ENCODE measurements at places on chromosomes 12 and 14.

GRCh38 chr12:114711689-114712152 is 27.7 kb upstream of the TBX3 start:
- DNase-seq, result no peak

DNA sequence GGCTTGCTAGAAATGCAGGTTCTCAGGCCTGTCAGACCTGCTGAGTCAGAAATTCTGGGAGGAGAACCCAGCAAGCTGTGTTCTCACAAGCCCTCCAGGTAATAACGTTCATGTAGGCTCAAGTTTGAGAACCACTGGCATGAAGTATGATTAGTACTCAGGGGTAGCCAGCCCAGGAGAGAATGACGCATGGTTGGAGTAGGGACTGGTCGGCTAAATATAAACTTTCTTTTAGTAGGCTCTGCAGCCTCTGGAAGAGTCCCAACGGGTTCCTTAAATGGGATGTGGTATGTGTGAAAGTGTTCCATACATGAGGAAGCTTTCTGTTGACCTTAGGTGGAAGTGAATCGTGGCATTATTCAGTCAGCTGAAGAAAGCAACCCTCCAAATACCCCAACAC is 209.3 kb downstream of the SLC41A2 start:
- peak; percentile 7 for DNase-seq

DNA sequence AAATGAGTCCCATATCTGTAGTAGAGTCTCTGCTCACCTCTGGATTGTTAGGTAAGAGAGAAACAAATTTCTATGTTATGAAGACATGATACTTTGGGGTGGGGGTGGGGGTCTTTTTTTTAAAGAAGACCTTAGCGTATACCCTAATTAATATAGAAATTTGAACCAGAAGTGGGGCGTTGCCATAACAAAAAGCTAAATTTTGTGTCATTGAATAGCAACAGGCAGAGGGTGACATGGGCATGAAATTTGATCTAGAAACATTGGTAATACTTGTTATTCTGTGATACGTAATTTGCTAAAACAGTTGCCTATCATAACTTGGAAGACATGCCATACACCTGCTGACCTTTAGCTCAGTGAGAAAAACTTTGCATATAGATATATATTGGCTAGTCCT is 92.3 kb upstream of the SLC38A2 start:
- no peak for DNase-seq

DNA sequence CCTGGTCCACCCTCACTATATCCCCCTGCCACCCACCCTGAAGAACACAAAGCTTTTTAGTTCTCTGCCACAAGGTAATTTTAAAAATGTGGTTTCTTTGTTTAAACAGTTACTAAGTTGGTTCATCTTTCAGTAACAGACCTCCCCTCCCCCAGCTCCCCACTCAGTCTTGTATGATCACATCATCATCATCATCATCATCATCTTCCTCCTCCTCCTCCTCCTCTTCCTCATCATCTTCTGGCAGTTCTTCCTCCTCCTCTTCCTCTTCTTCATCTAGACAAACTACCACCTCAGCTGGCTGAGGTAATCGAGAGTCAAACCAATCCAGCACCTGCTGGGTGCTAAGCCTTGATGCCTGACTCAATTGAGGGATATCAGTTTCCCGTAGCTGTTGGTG is 10.5 kb downstream of the HOMEZ start:
- DNase-seq, result no peak

DNA sequence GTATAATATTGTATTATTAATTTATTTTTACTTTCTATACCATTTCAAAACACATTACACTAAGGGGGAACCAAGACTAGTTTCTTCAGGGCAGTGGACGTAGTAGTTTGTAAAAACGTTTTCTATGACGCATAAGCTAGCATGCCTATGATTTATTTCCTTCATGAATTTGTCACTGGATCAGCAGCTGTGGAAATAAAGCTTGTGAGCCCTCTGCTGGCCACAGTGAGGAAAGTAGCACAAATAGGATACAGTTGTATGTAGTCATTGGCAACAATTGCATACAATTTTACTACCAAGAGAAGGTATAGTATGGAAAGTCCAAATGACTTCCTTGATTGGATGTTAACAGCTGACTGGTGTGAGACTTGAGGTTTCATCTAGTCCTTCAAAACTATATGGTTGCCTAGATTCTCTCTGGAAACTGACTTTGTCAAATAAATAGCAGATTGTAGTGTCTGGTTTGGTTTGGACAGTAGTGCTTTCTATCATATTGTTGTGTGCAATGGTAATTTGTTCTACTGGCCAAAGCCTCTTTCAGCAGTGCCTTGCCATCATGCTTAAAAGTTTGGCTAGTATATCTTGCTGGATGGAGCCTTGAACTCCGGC is 24.3 kb upstream of the PLEKHD1 start:
- peak; percentile 85 for DNase-seq

DNA sequence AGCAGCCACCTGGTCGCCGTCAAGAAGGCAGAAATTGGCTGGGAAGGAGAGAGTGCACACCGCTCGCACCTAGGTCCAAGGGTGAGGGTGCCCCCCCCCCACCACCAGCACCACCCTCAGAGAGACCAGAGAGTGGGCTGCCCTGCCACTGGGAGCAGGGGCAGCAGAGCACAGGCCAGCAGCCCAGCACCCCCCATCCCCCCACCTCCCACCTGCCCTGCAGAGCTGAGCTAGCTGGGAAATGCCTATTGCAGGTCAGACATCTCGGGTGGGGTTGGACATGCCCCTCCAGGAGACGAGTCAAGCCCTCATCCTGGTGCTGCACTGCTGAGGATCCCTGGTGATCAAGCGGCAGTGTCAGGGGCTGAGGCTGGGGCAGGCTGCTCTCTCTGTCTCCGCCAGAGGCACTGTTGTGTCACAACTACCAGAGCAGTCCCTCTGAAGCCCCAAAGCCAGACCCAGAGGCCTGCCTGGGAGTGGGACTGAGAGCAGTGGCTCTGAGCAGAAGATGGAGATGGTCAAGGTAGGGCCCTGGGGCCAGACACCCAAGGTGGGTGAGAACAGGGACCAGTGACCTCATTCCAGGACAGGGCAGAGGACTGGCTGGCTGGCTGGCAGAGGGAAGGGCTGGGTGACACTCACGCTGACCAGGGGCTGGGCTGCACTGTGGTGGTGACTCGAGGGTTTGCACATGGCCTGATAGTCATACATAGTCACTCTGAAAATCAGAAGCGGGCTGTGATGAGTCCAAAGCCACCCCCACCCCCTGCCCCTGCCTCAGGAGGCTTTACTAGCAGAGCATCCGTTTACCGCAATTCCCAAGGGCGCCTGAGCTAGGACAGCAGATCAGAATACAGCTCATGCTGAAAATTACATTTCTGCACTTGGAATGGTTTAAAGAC is 19.7 kb upstream of the LRTM2 start:
- DNase-seq, result no peak

DNA sequence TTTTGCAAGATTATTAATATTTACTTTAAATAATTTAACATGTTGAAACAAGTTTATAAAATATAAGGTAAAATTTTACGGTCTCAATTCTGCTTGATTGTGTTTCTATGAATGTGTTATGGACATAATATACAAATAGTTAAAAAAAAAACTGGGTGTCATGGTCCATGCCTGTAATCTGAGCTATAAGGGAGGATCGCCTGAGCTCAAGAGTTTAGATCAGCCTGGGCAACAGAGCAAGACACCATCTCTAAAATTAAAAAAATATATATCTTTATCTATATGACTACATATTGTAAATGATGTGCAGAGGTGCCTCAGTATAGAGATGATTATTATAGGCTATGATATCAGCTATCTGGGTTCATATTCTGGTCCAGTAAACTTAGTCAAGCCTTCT is 9.9 kb downstream of the PAPOLA start:
- no peak for DNase-seq

DNA sequence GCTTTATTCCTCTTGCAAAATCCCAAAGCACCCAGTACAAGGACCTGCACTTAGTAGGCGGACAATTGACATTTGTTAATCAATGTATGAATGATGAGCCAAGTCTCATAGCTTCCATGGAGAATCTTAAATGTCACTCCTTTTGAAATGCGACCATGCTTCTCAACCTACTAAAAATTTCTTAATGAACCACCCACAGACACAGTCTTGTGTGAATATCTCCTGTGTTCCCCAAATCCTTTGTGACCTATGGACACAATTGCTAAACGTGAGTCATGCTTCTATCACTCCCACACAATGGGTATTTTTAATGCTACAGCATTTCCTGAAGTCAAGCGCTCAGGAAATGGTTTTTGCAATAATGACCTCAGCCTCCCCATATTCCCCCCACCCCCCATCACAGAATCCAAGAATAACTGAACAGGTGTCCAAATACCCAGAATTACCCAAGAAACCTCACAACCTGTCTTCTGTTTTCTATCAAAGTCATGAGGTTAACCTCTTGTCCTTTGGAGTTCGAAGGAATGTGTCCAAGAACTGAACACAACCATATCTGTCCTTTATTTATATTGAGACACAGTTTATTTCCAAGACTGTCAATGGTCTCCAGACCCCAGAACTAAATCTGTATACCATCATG is 163.6 kb upstream of the PLEKHG7 start:
- peak; percentile 56 for DNase-seq

DNA sequence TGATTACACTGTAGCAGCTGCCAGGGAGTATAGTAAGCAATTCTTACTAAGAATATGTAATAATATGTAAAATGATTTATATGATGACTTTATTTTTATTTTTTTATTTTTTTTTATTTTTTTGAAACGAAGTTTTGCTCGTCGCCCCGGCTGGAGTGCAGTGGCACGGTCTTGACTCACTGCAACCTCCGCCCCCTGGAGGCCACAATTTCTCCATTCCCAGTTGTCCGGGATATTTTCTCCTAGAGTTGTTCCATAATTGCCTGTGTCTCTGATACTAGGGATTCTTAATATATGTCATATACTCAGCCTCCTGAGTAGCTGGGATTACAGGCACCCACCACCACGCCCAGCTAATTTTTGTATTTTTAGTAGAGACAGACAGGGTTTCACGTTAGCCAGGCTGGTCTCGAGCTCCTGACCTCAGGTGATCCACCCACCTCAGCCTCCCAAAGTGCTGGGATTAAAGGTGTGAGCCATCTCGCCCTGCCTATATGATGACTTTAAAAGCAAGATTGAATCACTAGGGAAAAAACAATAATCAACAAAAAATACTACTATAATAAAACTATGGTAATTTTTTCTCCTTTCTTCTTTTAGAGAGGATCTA is 12.2 kb upstream of the ITPR2 start:
- peak; percentile 56 for DNase-seq

- peak; percentile 23 for DNase-seq
These were observed 1.7 kb upstream of the EIF4B start for GRCh38 chr12:53004582-53004981.

GRCh38 chr12:124765581-124766489 is 97.8 kb downstream of the SCARB1 start:
- peak; percentile 34 for DNase-seq

DNA sequence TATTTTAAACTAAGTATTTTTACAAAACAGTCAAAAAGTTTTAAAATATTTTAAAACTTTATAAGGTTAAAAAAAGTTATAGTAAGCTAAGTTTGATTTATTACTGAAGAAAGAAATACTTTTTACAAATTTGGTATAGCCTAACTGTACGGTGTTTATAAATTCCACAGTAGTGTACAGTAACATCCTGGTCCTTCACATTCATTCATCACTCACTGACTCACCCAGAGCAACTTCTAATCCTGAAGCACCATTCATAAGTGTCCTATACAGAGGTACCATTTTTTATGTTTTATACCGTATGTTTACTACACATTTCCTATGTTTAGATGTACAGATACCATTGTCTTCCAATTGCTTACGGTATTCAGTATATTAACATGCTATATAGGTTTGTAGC is 170.0 kb downstream of the KLHL28 start:
- no peak for DNase-seq

GRCh38 chr12:48005001-48005749 is 899 bp upstream of the COL2A1 start:
- DNase-seq, result no peak

DNA sequence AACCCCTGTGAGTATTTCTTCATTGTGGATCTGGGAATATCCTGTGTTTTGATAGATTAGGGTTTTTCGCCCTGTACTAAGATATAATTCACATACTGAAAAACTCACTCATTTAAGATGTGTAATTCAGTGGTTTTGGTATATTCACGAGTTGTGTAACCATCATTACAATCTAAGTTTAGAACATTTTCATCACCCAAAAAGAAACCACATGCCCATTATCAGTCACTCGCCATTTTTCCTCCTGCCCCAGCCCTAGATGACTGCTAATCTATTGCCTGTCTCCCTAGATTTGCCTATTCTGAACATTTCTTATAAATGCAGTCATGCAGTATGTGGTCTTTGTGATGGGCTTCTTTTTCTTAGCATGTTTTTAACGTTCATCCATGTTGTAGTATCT is 67.9 kb upstream of the ATF1 start:
- DNase-seq, result no peak

GRCh38 chr12:24979976-24980730 is 31.3 kb upstream of the BCAT1 start:
- DNase-seq, result no peak

DNA sequence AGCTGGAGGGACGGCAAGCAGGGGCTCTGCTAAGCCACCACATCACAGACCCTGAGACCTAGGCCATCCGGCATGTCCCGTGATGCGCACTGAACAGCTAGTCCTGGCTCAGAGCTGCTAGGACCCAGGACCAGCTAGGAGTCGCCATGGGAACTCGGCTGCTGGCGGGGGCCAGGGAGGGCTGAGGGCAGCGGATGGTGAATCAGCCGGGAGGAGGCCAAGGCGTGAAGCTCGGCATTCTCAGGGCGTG is 5.1 kb downstream of the AHNAK2 start:
- peak; percentile 95 for DNase-seq

DNA sequence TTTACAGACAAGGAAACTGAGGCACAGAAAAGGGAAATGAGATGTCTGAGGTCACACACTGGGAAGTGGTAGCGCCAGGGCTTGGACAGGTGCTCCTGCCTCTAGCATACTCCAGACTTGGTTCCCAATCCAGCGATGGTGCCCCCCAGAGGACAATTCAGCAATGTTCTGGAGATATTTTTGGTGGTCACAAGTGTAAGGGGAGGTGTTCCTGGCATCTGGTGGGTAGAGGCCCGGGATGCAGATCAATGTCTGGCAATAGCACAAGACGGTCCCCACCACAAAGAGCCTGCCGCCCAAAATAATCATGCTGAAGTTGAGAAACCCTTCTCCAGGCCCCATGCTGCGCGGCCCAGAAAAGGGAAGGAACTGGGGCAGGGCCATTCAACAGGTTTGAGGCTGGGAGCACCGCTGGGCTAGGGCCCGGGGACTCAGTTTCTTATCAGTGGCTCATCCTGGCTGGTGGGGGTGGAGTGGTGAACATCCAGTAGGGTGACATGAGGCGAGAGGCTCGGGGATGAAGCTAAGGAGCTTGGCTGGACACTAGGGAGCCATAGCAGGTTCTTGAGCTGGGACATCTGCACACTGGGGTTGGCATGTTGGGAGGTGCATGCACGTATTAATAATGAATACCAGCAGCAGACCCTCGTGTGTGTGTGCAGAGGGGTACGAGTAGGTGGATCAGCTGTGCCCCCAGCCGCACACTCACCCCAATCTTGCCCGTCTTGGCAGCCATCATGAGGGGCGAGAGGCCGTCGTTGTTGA is 35.1 kb downstream of the TRPV4 start:
- no peak for DNase-seq

DNA sequence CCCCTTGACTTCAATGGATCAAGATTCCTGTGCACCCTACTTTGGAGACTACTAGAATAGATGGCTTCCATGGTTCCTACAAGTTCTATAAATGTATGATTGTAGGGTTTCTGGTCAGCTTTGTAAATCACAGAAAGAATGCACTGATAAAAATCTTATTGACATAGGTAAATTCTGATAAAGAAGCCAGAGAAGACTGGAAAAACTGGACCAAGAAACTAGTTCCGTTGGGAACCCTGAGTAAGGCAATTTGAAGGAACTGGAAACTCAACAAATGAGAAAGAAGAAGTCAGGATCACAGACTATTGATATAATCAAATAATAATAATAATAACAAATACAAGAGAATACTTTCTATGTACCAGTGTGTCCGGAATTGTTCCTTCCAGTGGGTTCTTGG is 15.4 kb upstream of the MGST1 start:
- DNase-seq, result no peak

Data from AG10803 (cell line).